ENCODE measurements at places on chromosomes 5 and 9.

GRCh38 chr5:80740999-80741398, 86.2 kb upstream of the DHFR start:
- no peak for DNase-seq

DNA sequence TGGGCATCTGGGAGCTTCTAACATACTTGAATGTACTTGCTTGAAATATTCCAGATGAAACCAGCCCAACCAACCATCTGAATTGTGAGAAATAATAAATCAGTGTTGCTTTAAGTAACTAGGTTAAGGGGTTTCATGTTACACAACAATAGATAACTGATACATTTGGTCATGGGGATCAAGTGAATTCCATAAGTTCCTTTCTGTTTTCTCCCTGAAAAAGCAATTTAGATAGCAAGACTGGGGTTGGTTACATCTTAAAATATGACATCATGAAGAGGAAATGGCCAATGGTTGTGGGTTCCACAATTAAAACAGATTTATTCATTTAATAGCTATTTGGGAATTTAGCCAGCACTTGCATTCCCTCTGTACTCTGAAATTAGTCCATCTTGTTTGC, 559.7 kb downstream of the TLR4 start:
- no peak for DNase-seq

DNA sequence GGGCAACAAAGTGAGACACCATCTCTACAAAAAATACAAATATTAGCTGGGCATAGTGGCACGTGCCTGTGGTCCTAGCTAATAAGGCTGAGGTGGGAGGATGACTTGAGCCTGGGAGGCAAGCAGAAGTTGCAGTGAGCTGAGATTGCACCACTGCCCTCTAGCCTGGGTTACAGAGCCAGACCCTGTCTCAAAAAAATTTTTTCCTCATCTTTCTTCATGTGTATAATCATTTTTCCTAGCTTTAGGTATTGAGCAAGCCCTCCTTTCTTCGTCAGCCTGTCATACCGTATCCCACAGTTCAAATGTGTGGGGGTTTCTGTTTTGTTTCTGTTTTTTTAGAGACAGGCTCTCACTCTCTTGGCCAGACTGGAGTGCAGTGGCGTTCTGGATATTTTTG, 41.3 kb downstream of the EHMT1 start:
- no peak for DNase-seq

DNA sequence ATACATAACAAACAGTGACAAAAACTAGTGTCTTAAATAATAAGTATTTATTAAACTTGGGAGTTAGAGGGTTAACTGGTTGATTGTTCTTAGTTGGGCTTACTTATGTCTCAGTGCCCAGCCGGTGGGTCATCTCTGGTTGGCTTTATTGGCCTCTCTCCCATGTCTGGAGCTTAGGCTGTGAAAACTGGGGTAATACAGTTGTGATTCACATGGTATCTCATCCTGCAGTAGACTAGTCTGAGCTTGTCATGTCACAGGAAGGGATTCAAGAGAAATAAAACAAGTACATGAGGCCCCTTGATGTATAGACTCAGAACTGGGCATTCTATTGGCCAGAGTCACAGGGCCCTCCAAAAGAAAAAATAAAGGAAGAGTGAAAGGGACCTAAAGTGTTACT, 466.4 kb upstream of the SMC2 start:
- no peak for DNase-seq

DNA sequence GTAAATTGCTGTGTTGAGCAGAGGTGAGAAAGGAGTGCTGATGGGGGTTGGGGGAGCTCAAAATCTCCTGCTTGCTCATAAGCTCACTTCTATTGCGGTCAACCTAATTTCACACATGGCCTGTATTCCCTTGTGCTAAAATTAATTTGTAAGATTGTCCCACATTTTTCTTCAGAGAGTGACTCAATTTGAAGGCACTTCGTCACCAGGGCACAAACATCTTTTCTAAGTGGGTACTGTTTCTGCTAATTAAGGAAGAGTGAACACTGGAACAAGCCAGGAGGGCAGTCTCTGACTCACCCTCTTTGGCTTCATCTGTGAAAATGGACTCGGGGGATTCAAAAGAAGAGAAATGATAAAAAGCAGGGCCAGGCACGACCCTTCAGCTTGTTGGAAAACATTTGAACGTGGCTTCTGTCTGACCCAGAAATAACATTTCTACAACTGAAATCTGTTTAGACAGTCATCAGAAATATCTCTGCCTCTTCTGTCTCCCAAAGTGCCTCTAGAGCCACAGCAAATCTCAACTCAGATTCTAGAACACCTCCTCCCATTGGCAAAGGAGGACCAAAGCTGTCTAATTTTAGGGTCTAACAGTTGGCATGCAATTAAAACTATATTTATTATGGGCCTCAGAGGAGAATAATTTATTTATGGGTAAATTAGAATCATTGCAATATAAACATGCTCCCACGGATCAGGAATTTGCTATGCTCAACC, 49.8 kb downstream of the FEM1C start:
- DNase-seq: no peak

DNA sequence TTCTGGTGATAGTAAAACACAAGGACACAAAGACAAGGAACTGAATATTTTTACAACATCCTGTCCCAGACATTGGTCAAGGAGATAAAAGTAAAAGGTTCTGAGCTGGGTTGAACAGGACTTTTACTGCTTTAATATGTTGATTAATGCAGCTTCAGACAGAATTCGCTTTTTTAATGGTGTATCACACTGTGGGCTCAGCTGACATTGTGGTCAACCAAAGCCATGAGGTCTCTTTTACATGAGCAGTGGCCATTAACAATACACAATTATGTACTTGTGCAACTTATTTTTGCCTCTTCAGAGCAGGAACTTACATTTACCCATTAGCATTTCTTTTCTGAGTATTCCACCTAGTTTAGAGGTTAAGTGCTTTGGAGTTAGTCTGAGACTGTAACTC, 22.8 kb upstream of the ERBIN start:
- DNase-seq: no peak

DNA sequence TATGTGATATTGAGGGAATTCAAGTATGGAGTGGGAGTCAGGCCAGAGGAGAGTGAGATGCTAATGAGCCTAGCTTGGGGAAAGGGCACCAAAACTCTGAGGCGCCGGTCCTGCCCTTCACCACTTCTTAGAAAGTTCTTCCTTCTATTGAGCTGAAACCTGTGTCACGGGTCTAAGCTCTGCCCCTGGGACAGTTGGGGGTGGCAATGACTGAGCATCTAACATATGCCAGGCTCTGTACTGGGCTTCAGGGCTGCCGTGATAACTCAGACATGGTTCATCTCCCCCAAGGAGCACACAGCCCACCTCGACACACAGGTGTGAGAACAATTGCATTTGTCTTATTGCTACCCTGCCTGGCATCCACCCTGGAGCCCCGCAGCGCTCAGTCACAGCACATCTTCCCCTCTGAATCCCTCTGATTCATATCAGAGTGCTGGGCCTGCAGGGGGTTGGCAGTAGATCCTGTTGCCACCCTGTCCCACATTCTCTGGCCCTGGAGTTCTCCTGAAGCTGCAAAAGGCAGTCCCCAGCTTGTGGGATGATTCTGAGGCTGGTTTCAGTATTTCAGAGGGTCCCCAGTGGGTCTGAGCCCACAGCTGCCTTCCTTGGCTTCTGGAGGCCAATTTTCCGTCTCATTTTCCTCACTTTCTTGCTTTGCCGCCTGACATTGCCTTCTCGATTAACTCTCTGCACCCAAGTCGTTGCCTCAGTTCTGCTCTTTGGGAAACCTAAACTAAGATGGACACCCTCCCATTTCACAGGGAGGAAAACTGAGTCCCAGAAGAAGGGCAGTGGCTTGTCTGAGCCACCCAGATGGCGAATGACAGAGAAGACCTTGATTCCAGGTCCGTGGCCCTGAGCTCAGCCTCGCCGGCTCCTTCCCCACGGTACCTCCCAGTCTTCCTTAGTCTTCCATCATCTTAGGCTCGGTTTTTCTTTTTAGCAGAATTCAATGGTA, 42.5 kb downstream of the ALG2 start:
- DNase-seq: no peak

- DNase-seq: no peak
These were observed 21.0 kb downstream of the CAMSAP1 start for GRCh38 chr9:135886147-135886981.

GRCh38 chr9:129280236-129280622, 102.2 kb upstream of the IER5L start:
- no peak for DNase-seq

Data from amygdala (tissue), 56 donors.